ENCODE measurements at places on chromosomes 2 and 18.

GRCh38 chr2:149064856-149065630 lies 26.5 kb downstream of the LYPD6B start:
- no peak for DNase-seq

GRCh38 chr2:140639628-140640027 lies 1491.2 kb downstream of the LRP1B start:
- DNase-seq, result no peak

GRCh38 chr18:50286391-50287027 lies 983 bp downstream of the CXXC1 start:
- DNase-seq, result no peak

- DNase-seq, result peak; percentile 49
Measured at GRCh38 chr2:55047677-55048299, 2.5 kb downstream of the RTN4 start.

GRCh38 chr2:205852457-205852856 lies 170.2 kb downstream of the NRP2 start:
- DNase-seq, result no peak

GRCh38 chr2:174014011-174014698 lies 49.0 kb upstream of the SP3 start:
- DNase-seq, result no peak

All from SHP77 treated with DMSO at 0.1 percent for 48 hours (cell line).